Activated naive CD4-positive, alpha-beta T cell treated with anti-CD3 and anti-CD28 coated beads for 36 hours (primary cell): ENCODE measurements at places on chromosomes 12 and 14.

DNA sequence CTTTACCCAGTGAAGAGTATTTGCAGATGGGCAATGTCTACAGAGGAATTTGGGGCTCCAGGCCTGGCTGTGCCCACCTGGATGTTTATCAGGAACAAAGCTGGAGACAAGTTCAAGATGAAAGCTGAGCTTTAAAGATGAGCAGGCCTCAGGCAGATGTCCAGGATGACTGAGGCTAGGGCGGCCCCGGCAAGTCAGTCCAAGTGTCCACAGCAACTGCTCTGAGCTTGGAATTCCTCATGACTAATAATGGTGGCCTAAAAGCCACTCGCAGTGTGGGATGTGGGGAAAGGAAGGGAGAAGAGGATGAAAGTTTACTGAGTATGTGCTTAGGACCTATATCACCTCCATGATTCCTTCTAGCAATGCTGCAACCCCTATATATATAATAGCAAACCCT, 128.2 kb upstream of the NOS1 start:
- DNase-seq, result no peak

DNA sequence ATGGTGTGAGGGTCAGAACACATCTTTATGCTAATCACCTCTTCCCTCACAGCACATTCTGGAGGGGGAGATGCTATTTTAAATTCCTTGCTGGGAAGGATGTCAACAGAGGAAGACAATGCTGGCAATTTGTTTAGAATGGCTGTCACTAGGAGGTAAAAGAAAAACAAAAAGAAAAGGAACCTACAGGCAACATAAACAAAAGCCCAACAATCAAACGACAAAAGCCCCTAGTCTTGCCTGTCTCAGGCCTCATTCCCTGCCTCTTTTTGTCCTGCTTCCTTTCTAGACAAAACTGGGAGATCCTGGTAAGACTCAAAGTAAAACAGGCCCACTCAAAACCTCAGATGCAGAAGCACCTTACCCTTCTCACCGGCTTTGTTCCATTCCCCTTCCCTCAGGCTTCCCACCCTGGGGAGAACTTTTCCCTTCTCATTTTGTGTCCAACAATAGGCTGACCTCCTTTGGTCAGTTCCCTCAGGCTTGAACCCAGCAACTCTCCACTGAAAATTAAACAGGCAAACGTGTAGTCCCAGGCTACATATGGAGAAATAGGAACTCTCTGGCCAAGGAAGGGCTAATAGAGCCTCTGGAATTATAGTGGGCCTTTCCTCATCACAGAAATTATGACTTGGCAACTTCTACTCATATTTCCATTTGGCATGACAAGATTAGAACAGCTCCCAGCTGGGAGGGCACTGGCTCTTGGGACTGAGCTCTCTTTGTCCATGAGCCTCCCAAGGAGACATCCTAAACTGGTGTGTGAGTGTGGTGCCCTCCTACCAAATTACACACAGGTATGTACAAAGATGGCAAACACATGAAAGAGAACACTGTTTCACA, 193.0 kb downstream of the MON2 start:
- no peak for DNase-seq

GRCh38 chr12:45502481-45503128, 226.9 kb upstream of the ARID2 start:
- no peak for DNase-seq

- DNase-seq, result no peak
These were observed 24.8 kb upstream of the PCED1B start for GRCh38 chr12:47054659-47055058.

GRCh38 chr14:101333335-101334280, 227.7 kb upstream of the DIO3 start:
- no peak for DNase-seq

GRCh38 chr12:95988506-95989275, 7.5 kb downstream of the HAL start:
- DNase-seq, result no peak

DNA sequence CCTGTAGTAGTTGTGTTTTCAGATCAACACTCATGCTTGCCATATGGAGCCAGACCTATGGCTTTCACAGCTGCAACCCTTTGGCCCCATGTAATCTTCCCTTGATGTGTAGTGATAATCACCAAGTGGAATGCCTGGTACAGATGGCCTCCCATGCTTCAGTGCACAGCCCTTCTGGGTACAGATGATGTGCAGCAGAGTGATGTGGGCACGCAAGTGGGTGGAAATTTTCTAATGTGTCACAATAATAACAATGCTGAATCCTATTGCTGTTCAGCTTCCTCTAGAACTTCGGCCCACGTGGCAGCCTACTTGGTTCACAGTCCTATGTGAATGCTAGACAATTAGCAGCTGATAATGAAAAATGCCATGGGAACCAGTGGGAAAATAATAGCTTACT, 188.1 kb downstream of the SNAPC1 start:
- DNase-seq, result no peak

- no peak for DNase-seq
These were observed 60.3 kb downstream of the ARF6 start for GRCh38 chr14:49953196-49953595.

DNA sequence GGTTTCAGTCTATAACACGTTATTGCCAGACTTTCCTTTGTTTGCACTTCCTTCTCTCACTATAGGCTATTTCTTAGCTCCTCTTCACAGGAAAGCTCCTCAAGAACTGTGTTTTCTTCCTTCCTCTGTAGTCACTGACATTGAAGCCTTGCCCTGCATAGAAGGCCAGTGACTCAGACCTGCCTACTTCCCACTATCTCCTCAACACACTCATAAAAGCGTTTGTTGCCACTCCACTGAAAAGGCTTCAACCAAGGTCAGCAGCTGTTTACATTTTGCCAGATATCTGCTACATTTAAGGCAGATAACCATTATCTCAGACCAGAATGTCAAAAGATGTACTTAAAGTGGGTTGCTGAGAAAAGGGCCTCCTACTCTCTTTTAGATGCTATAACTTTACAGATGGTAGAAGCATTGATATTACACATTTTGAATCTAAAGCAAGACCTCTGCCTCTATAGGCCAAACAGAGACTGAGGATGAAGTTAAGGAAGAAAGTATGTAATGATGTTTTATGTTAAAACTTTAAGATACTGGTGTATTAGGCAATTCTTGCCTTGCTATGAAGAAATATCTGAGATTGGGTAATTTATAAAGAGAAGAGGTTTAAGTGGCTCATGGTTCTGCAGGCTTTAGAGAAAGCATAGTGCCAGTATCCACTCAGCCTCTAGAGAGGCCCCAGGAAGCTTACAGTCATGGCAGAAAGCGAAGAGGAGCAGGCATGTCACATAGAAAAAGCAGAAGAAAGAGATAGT, 233.3 kb upstream of the FLRT2 start:
- no peak for DNase-seq

- no peak for DNase-seq
These were observed 15.2 kb upstream of the PLEKHG6 start for GRCh38 chr12:6295094-6295811.

DNA sequence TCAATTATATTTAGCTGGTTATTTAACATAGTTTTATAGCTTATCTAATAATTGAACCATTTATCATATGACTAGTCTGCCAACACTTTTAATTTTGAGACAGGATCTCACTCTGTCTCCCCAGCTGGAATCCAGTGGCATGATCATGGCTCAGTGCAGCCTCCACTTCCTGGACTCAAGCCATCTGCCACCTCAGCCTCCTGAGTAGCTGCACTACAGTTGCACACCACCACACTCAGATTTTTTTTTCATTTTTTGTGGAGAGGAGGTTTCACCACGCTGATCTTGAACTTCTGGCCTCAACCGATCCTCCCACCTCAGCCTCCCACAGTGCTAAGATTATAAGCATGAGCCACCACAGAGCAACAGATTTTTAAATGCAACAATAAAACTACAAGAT, 151.4 kb upstream of the MDGA2 start:
- DNase-seq, result no peak

DNA sequence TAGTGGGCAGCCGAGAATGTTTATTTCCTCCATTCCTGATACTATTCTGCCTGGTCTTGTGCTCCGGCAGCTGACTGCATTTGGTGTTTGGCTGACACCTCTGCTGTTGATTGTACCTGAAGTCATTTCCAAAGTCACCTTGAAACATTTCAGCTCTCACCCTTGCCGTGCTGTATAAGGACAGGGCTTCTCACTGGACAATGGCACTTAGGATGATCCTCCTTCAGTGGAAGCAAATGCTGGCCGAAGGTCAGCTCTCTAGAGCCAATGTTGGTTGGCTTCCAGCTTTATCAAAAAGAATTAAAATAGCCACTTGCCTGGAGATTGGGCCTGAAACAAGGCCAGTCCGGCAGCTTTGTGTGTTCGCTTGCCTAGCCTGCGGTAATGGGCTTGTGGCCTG, 44.0 kb downstream of the ACACB start:
- no peak for DNase-seq

DNA sequence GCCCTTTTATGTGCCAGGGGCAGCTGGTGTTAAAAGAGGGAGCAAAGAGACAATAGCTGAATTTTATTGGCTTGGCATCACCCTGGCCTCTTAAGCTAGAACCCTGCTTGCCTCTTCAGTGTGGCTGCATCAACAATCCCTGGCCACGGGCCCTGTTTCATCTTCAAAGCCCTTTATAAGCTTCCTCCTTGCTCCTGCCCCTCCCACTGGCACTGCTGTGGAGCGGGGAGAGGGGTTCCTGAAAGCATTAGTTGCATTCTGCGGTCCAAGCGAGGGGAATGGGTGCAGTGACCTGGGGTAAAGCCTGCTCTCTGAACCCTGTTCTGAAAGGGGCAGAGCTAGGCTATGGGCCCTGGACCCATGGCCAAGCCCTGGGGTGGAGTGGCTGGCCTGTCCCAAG, 220 bp upstream of the KRT83 start:
- no peak for DNase-seq

GRCh38 chr12:132356691-132357622, 27.6 kb upstream of the GALNT9 start:
- DNase-seq, result peak; percentile 50

DNA sequence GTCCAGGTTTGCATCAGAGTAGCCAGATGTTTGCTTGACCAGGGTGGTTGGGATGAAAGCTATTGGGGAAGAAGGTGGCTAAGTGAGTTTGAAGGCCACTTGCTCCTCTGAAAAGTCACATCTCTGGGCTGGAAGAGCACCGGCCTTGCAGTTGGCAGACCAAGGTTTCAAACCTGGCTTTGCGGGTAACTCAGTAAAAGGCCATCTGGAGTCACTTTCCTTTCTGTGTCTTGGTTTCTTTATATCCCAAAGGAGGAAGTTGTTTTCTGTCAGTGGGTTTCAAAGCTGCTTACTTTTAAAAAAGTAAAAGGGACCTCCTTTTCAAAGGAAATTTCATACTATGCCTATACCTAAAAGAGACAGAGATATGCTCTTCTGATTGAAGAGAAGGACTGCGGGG, 26.2 kb upstream of the CMA1 start:
- no peak for DNase-seq

DNA sequence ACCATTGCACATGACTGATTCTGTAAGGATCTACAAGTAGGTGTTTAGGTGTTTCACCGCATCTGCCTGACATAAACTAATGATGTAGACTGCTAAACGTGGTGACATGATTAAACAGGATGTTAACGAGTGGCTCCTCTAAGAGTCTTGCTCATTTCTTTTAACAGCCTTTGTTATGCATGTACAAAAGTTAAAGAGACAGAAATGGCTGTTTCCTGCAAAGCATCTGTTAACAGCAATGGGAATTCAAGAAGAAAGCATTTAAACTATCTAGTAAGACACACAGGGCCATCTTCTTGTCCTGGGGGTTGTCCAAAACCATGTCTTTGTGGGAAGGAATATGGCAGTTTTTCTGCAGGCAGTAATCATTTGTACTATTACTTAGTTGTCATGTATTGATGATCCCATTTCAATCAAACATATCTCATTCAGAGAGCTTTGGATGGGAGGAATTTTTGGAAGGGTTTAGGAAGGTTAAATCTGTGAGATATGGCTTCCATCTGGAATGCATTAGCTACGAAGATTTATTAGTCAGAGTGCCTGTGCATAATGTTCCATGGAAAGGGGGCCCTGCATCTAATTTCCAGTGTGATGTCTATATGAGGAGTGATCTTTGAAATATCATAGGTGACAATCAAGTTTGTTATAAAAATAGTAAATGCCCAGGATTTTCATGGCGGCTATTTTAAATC, 495.1 kb downstream of the EGLN3 start:
- no peak for DNase-seq

DNA sequence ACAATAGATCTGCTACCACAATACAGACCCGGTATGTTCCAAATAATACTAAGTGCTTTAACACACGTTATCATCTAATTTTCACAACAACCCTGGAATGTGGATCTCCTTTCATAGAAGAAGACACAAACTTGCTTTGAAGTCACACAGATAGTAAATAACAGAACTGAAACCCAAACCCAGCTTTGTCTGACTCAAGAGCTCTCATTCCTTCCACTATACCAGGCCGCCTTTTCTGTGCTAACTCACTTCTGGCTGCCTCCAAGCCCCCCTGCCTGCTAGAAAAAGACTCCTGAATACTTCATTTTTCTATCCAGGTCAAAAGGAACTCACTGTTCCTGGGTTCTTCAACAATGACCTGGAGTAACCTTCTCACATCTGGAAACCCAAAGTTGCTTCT, 37.8 kb downstream of the PRPF40B start:
- peak; percentile 68 for DNase-seq

DNA sequence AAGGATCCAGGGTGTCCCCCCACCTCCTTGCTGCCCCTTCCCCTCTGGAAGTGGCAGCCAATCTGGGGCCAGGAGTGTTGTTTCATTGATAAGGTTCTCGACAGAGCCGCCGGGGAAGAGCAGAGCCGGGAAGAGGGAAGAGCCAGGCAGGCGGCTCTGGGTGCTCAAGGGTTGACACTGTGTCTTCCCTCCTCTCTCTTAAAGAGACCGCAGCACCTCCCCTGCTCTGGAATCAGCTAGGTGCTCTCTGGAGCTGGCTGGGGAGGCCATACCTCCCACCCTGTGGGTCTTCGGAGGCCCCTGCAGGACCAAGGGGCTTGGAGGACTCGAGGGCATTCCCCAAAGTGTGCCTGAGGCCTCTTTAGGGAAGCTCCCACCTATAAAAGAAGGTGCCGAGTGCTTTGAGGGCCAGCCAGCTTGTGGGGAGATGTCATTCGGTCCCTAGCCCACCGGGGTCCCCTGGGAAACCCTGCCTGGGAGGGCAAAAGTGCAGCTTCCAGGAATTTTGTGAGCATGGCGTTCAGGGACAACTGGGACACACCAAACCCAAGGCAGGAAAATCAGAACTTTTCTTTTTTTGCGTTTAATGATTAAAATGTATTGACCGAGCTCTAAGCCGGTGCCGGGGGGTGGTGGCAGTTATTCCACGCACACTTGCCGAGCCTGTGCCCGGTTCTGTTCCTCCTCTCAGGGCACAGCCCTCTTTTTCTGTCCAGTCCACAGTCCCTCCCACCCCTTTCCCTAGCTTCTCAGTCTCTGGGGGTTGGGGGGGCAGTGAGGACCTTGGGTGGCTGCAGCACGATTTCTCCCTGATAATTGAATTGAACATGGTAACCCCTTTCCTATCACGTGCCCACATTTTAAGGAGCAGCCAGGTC, 3.0 kb downstream of the SETD1B start:
- no peak for DNase-seq
